Stomach (tissue), 19 donors: ENCODE measurements at places on chromosomes 3 and 15. TPM values are rescaled to one million over a fixed set of nuclear protein-coding genes. Genes with fewer than 3 reads are reported as not detected.
A peak's percentile ranks its signal among the peaks of the same experiment; 100 is the strongest.

GRCh38 chr3:71512000-71512399 lies 71.5 kb downstream of the FOXP1 start:
- DNase-seq: no peak

DNA sequence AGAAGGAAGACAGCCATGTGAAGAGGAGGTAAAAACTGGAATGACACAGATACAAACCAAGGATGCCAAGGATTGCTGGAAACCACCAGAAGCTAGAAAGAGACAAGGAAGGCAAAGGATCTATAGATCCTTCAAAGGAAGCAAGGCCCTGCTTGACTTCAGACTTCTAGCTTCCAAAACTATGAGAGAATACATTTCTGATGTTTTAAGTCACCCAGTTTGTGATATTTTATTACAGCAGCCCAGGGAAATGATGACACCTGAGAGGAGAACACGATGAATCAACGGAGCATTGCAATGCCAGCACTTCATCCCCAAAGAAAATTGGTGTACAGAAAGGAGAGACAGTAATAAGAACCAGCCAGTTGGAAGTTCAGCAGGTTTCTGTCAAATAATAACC lies 116.3 kb downstream of the MAGI1 start:
- DNase-seq: no peak

GRCh38 chr3:59327376-59327808 lies 277.6 kb upstream of the CFAP20DC start:
- DNase-seq: no peak

DNA sequence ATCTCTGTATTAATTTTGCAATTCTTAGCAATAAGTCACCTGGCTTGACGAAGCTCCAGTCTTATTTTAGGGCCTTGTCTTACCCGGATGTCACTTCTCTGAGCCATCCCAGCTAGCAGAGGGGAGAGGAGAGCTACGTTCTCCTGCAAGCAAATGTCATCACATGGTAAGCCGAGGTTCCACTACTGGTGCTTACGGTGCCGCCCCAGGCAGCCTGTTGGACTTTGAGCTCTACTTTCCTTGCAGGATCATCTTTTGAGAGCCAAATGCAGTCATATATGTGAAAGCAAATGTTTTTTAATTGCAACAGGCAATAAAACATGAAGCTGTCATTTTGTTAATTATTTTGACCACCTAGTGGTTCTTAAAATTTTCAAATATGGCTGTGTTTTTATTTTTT lies 140.9 kb downstream of the FAM43A start:
- DNase-seq: no peak

GRCh38 chr3:34237946-34238345 lies 439.5 kb downstream of the PDCD6IP start:
- DNase-seq: no peak

DNA sequence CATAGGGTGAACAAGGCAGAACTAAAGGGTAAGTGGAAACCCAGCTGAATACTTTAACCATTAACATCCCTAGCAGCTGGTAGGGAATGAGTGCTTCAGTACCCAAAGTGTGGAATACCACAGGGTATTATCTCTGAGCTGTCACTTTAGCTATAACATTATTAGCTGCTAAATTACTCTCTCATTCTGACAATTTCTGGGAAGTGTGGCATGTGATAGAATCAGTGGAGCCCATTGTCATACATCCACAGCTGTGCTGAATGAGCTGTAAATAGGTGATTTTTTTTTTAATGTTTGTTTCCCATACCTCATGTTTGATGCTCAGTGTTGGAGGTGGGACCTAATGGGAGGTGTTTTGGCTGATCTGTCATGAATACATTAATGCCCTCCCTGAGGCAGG lies 894.3 kb downstream of the DIPK2A start:
- no peak for DNase-seq

- peak; percentile 78 for DNase-seq
These were observed 262.0 kb upstream of the UMPS start for GRCh38 chr3:124467980-124468902.

The ANKUB1 gene
- not detected for total RNA-seq
